ENCODE measurements at places on chromosomes 5 and 9.

DNA sequence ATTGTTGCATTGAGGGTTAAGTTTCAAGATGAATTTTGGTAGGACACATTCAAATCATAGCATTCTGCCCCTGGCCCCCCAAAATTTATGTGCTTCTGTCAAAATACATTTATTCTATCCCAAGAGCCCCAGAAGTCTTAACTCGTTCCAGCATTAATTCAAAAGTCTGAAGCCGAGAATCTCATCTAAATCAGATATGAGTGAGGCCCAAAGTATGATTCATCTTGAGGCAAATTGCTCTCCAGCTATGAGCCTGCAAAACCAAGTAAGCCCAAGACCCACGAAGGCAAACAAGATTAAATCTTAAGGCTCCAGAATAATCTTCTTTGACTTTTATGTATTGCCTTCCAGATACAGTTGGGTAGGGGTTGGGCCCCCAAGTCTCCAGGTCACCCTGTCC lies 19.2 kb downstream of the TNPO1 start:
- no peak for DNase-seq

DNA sequence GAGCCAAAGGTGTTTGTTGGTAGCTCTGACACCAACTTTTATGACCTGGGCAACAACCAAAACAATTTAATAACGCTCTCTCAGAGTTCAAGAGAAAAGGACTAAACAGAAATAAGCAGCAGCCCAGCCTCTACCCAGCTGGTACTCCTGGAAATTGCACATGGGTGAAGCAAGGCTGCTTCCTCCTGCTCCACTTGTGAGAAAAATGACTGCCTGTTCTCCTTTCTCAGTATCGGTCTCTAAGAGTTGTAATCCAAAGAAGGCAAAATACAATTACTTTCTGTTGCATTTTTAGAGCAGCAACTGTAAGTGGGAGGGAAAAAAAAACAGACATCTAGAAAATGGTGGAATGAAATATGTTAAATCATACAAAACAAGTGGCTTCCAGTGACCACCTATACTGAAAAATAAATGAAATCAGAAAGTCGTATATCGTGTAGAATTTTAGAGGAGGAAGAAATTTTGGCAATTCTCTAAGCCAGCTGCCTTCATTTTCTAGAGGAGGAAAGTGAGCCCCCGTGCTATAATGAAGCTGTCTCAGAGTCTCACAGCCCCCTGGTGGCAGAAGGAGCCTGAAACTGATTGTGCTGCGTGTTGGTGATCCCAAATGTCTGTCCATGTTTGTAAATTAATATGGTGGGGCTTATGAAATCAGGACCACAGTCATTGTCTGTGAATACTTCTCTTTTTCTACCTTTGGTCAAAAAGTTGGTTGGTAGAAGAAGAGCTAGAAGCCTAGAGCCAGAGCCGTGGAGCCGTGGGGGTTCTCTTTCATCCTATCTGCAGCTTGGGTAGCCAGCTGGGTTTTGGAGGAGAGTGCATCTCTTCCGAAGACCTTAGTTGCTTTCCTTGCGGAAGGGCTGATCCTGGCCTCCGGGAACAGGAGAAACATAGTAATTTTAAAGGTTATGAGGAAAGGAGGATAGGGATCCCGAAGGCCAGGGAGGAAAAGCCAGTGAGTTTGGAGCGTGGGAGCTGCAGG lies 139.9 kb downstream of the PIP5K1B start:
- DNase-seq, result peak; percentile 32

DNA sequence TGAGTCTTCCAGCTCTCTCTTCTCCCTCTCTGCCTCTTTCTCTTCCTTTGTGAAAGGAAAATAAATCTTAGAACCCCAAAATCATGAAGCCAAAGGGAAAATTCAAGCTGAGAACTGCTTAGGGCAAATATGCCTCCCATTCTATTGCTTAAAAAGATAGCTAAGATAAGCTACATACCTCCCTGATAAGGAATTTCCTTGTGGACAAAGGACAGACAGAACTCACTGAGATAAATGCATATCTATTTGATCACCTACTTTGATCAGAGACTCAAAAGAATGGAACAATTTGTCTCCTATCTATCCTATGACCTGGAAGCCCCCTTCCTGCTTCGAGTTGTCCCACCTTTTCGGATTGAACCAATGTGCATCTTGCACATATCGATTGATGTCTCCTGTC lies 220.6 kb upstream of the NMUR2 start:
- DNase-seq, result no peak

DNA sequence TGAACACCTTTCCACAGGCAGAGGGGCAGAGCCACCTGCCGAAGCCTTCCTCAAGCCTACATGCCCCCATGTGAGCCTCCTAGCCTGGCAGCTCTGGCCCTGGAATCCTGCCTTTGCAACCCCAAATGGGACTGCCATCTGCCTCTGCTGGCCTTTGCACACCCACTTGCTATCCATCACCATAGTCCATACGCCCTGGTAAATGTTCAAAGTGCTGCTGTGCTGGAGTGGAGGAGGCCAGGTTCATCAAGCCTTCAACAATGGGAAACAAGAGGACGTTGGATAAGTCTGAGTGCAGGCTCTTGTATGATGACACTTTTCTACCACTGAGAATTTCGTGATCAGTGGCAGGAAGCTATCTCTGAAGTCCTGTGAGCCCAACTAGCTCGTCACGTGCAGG lies 159.8 kb downstream of the MED10 start:
- no peak for DNase-seq

- DNase-seq, result no peak
These were observed 69.3 kb downstream of the SHB start for GRCh38 chr9:37999588-38000189.

DNA sequence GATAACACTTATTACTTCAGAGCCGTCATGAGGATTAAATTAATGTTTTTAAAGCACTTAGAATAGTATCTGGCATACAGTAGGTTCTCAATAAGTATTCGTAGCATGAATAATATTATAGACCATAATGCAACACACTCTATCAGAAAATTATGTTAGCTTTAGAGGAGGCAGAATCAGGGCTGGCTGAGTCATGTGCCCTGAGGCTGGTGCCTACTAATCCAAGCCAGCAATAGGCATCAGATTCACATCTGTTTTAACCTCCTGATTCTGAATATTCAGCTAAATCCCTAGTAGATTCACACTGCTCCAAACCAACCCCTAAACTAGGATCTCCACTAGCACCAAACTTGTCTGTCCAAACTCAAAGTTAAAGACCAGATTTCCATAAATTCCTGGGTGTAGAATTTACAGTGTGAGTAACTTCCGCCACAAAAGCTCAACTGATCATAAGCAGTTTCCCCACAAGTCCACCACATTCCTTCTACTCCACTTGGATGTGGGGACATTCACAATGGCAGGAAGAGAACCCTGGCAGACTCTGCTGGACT lies 170.0 kb upstream of the DAPK1 start:
- DNase-seq, result no peak

DNA sequence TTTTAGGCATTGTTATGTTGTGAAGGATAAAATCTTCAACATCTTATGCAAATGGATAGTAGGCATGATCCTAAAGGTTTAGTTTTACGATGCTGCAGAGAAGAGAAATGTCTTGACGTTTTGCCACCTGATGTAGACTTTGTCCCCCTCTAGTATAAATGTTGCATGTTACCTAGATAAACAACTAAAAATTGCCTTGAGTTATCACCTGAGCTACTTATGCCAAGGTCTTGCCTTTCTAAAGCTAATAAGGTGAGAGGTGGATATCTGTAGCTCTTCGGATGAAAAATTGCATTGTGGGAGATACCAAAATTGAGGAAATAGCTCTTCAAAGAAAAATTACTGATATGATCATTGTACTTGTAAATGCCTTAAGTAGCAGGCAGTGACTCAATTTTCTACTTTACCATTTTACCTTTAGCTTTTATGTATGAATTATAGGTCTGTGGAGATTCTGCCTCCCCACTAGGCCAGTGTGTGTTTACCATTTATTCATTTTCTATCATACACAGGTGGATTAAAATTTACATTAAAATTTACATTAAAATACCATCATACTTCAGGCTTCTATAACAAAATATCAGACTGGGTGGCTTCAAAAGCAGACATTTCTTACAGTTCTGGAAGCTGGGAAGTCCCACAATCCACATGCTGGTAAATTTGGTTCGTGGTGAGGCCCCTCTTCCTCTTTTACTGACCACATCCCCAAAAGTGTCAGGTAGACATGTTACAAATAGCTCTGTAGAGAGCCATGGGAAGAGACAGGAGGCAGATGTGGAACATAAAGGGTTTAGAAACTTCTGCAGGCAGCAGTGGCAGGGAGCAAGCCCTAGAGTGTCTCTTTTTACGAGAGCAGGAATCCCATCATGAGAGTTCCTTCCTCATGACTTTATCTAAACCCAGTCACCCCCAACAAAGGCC lies 100.7 kb upstream of the ERBIN start:
- DNase-seq, result peak; percentile 84

DNA sequence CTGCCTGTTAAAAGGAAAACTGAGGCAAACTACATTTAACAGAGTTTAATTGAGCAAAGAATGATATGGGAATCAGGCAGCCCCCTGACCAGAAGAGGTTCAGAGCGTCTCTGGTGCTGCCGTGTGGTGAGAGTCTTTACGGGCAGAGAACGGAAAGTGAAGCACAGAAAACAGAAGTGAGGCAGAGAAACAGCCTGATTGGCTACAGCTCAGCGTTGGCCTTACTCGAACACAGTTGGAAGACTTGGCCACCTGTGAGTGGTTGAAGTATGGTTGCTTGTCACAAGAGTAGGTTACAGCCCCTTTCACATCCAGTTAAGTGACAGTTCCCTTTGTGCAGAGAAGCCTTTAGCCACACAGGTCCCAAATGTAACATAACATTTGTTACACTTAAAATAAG lies 16.9 kb upstream of the FBP1 start:
- peak; percentile 36 for DNase-seq

DNA sequence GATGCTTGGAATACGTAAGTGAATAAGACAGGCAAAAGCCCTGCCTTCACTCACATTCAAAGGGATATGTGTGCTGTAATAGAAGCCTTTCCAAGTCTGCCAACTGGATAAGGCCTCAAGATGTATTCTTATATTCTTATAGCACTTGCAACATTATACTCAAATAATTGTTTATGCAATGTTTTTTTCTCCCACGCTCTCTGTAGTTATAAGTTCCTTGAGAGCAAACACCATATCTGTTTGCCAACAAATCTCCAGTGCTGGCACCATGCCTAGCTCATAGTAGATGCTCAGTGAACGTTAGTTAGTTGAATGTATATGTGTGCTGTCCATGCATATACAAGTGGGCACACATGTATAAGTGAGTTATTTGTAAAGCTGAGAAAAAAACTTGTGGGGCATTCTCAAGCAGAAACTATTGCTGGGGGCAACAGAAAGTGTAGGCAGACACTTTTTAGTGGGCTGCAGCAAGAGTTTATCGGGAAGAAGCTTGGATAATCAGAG lies 125.1 kb downstream of the RPS23 start:
- DNase-seq, result no peak

- peak; percentile 85 for DNase-seq
These were observed at the start of gene CARD6 for GRCh38 chr5:40841068-40841805. TSS of gene CARD6 (plus strand) at chr5:40841367. CDS start at chr5:40841383, 16 bp downstream.

DNA sequence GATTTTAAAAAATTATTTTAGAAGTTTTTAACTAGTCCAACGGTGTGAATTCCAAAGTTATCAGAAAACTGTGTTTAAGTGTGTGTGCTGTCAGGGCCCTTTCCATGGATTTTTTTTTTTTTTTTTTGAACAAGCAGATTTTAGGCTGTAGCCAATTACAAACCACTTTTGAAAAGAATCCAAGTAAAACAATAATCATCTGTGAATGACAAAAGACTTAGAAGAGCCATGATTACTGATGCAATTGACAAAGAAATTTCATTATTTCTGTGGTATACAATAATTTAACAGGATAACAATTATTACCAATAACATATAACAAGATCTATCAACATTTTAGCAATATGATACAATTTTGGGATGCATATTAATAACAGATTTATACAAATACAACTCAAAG lies 16.2 kb upstream of the PAIP1 start:
- DNase-seq, result no peak

DNA sequence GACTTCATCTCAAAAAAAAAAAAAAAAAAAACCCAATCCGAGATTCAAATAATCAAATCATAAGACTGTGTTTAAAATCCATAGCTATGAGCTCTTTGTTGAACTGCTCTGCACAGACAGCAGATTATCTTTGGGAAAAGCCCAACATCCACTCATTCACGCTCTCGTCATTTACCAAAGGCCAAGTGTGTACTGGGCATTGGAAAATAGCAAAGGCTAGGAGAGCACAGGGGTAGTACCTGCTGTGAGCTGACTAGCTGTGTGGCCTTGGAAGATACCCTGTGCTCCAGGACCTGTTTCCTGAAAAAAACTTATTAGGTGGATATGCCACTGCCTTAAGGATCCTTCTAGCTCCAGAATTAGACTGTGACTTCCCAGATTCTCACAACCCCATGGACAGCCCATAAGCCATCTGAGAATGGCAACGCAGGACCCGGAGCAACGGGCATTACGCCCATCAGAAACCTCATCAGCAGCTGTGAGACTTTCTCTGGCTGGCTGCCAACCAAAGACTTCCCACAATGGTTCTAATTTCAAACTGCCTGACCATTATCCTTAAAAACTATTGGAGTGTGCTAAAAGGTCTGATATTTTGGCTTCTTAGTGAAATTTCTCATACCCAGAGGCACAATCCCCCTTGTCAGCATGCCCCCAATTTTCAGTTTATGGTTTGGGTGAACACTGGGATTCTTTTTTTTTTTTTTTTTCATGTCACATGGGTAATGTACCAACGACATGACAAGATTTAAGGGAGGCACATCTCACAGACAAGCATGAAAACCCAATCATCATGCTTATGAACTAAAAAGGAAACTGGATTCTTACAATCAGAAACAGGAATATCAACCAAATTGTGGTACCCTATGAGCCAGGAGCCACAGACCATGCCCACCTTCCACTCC lies 16.8 kb downstream of the SERINC5 start:
- DNase-seq, result peak; percentile 52

DNA sequence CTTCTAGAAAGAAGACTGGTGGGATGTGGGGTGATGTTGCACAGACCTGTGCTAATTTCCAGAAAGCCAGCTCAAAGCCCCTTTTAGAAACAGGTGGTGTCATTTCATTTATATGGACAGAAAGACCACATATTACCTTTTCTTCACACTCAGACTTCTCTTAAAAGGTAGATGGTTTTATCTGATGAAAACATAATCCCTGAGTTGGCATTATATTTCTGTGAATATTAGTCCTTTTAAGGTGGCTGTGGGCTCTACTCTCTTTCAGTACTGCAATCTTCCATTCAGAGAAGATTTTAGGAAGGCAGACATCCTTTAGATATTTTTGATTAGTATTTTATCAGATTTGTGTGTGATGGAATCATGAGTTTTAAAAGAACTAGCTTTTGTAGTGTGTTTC lies 73.2 kb downstream of the PPIC start:
- DNase-seq, result no peak

All from OCI-M1 (cell line).